ENCODE measurements at places on chromosomes 7 and 10.

GRCh38 chr10:71534568-71535194, 138.0 kb downstream of the CDH23 start:
- DNase-seq: no peak

DNA sequence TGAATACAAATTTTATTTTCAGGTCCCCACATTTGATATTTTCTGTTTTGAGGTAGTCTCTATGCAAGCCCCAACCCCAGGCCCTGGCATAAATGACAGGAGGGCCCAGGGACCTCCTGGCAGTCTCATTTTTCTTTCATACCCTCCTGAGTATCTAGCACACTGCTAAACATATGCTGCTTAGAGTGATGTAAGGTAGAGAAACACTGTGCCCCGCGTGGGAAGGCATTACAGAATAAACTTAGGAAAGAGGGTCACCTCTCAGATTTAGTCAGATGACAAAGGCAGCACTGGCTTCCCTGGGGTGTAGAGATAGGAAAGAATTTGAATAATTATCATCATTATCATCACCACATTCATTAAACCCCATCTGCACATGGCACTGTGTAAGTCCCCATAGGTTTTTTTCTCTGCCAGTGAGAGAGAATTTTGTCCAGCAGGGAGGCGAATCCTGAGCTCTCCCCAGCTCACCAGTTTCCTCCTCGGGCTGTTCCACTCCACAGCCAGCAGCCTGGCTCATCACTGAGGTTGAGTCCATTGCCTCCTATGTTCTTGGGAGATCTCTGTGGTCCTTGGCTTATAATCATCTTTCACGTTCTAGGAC, 507.3 kb upstream of the GALNT17 start:
- DNase-seq: no peak

- DNase-seq: no peak
Observed at GRCh38 chr10:8006274-8006999, 48.1 kb upstream of the GATA3 start.

DNA sequence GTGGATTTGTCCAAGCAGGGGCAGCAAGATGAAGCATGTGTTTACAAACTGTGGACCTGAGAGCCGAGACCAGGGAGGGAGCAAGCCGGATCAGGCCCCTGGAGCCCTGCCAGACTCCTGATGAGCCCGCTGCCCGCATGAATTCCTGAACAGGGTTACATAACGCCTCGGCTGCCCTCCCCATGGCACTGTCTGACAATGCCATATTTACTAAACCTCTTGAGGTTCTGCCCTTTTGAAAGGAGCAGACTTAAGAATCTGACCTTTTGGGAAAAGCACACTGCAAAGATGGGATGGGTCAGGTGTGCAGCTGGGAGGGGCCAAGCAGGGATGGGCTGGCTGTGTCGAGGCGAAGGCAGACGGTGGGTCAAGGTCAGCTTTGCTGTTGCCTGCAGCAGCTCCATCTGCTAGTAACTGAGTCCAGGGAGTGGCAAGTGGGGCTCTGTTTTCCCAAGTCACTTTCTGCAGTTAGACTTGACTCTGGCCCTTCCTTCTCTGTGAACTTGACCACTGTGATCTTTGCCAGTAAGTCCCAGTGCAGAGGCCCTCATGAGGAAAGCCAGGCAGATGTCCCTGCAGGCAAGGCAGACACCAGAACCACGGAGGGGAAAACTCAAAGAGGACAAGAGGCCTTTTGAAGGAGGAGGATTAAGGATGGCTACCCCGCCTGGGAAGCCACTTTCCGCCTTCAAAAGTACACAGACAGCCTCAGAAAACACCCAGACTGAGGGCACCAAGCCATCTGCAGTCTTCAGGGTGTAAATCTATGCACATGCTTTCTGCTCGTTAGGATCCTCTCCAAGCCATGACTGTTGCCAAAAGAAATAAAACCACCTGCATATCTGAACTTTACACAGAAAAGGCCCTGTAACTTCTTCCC, 175.8 kb downstream of the TNS3 start:
- no peak for DNase-seq

DNA sequence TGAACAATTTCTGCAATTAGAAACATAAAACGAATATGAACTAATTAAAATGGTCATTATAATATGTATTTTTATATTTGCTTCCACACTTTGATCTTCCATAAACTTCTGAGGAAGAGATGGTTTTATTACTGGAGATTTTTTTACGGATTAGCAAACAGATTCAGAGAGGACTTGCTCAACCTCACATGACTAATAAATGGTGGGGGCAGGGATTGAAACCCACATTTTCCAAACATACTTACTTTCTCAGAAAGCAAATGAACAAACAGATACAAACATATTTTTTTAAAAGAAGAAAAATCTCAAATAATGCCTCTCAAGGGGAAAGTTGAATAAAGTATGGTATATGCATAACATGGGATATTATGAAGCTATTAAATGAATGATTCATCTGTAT, 18.3 kb downstream of the ANKMY2 start:
- no peak for DNase-seq

- DNase-seq: no peak
Observed at GRCh38 chr10:1411956-1412355, 325.4 kb downstream of the ADARB2 start.

DNA sequence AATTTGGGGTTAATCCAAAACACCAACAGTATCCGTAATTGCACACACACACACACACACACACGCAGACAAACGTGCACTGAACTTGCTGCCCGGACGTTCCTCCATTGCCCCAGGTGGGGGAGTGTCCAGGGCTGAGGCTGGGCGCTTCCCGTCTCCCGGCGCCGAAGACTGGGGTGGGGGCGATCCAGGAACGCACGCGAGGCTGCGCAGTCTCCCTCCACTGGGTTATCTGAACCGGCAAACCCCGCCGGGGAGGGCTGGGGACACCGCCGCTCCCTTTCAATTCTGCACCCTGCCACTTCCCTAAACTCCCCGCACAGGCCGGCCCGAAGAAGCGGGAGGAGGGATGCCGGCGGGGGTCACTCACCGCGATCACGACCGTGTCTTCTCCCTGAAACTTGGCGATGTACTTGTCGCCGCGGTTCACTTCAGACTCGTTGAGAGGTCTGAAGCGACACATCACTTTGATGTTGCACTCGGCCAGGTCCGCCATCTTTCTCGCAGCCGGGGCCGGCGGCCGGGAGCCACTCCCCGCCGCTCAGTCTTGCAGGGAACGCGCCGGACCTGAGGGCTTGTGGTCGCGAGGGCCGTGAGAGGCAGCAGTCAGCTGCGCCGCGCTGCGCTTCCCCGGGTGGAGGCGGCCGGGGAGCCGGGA, 618 bp downstream of the KIF5B start:
- DNase-seq: peak; percentile 18

DNA sequence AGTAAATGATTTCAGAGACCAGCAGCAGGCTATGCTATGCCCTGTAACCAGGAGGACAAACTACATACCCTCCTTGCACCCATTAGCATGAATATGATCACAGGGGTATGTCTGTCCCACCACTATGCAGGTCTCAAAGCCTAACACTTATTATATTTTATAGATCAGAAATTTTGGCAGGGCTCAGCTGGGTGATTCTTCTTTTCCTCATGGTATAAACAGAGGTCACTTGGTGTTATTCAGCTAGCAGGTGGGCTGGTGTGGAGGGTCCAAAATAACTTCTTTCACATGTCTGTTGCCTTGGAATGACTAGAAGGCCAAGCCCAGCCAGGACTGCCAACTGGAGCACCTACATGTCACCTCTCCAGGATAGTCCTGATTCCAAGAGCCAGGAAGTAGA, 252.9 kb downstream of the ARHGAP12 start:
- DNase-seq: no peak

- no peak for DNase-seq
Observed at GRCh38 chr10:49360271-49361177, 35.4 kb downstream of the DRGX start.

- DNase-seq: no peak
Observed at GRCh38 chr7:108072739-108073138, 57.4 kb downstream of the LAMB4 start.

- no peak for DNase-seq
Observed at GRCh38 chr7:157612009-157612663, 275.3 kb downstream of the DNAJB6 start.

GRCh38 chr7:40990841-40991240, 712.0 kb downstream of the INHBA start:
- DNase-seq: no peak

GRCh38 chr10:86099542-86100334, 266.9 kb downstream of the GRID1 start:
- DNase-seq: no peak

GRCh38 chr10:31599626-31600504, 280.8 kb downstream of the ZEB1 start:
- DNase-seq: no peak

GRCh38 chr7:6286486-6286885, 14.1 kb upstream of the CYTH3 start:
- no peak for DNase-seq

GRCh38 chr7:154450451-154450850, 398.3 kb downstream of the DPP6 start:
- DNase-seq: no peak

DNA sequence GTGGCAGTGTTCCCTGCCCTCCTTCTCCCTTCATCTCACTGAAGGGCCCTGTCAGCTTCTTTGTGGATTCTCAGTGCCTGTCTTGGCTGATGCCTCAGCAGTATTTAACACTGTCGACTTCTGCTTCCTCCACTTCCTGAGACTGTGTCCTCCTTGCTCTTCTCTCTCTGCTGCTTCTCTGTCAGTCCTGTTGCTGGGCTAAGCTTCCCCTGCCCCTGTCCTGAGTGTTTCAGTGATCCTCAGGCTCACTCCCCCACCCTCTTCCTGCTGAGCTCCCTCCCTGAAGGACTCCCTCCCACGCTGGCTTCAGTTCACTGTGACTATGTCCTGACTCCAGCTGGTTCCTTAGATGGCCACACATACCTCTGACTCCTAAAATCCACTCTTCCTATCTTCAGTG, 64.9 kb downstream of the CREM start:
- no peak for DNase-seq

DNA sequence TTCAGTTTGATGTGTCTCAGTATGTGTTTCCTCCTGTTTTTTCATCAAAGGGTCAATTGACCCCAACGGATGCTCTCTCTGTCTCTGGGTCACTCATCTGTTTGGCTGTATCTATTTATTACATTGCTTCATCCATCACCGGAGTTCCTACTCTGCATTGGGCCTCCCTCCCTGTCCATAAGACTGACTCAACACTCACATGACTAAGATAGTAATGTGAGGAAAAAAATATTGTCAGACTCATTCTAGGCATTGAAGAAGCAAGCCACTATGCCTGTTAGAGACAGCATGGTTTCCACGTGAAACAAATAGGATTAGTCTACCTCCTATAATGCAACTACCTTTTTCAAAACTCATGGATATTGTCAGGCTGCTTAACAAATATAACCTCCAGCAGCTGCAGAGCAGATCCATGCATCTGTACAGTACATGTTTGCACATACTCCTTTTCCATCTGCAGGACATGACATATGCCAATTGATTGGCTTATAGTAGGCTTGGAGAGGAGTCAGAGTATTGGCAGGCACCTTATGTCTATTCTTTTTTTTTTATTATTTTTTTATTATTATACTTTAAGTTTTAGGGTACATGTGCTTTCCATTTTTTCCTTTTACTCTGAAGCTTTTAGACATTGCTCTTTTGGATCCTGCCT, 275.2 kb downstream of the LRRTM3 start:
- no peak for DNase-seq

- no peak for DNase-seq
Observed at GRCh38 chr10:69045441-69046300, 42.2 kb upstream of the SRGN start.

GRCh38 chr7:78690174-78690573, 763.3 kb downstream of the MAGI2 start:
- DNase-seq: no peak

- DNase-seq: no peak
Observed at GRCh38 chr10:35784751-35785150, 142.7 kb upstream of the FZD8 start.

- DNase-seq: no peak
Observed at GRCh38 chr10:72089618-72090017, 1.3 kb upstream of the SPOCK2 start.

DNA sequence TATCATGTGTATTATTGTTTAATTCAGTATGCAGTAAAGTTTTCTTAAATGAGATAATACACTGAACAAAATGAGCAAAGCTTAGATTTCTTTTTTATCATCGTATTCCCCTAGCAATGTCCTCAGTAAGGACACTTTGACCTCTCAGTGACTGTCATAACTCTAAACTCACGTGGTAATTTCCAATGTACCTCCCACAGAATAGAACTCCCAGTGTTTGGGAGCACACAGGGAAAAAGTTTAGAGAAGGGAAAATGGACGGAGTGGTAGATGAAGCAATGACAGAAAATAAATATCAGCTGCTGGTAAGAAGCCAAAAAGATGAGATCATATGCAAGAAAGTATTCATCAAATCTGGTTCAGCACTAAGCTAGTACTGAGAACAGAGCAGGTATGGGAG, 758.6 kb upstream of the KCND2 start:
- DNase-seq: no peak

GRCh38 chr10:96138102-96138501, 8.0 kb downstream of the ZNF518A start:
- no peak for DNase-seq

DNA sequence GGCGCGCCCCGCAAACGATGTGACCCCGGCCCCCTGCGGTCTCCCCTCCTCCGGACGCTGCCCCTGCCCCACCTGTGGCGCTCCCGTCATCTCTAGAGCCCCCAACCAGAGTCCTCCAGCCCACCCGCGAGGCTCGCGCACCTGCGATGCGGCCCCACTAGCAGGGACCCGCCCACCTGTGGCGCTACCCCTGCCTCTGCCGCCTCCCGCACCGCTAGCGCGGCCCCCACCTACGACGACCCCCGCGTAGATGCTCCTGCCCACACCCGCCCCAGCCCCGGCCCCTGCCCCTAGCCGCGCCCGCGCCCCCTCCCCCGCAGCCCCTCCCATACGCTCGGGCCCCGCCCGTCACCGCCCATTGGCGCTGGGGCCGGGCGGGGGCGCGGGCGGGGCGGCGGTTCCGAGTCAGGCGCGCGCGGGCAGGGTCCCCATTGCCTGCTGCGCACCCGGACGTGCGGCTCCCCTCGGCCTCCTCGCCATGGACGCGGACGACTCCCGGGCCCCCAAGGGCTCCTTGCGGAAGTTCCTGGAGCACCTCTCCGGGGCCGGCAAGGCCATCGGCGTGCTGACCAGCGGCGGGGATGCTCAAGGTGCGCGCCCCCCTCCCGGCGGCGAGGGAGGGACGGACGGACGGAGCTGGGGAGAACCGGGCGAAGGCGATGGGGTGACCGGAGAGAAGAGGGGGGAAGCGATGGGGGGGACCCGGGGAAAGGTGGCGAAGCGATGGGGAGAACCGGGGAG, at the start of gene PFKP:
Gene PFKP (plus strand): TSS at position 431 of the 741 bp plus-strand sequence. CDS start 48 bp downstream, at position 479.
- no peak for DNase-seq

GRCh38 chr7:22441157-22441556, 58.8 kb downstream of the STEAP1B start:
- DNase-seq: no peak

- no peak for DNase-seq
Observed at GRCh38 chr10:82942286-82943099, 1067.5 kb downstream of the NRG3 start.

Measured in activated CD8-positive, alpha-beta memory T cell treated with anti-CD3 and anti-CD28 coated beads for 1 hour (primary cell).